Amygdala (tissue), 56 donors: ENCODE measurements at places on chromosomes 6 and 20.
A peak's percentile ranks its signal among the peaks of the same experiment; 100 is the strongest.

- DNase-seq: no peak
Measured at GRCh38 chr20:3759316-3759823, 8.2 kb downstream of the ADISSP start.

DNA sequence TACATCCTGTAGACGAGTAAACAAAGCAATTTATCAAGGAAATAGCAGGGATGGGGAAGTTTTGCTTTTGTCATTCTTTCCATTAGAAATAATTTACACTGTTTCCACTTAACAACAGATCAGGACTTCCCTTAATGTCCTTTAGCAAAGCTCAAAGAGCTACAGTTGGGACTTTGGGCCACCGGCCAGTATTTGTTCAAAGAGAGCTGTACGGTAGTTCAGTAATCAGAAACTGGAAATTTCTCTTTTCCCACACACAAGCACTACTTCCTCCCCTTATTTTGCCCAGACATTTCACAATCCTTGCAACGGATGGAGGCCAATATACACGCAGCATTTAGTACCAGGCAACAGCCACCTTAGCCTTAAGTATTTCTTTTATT lies 12.1 kb upstream of the HINT3 start:
- DNase-seq: no peak

- no peak for DNase-seq
Measured at GRCh38 chr6:134375220-134375580, 57.3 kb upstream of the SGK1 start.

DNA sequence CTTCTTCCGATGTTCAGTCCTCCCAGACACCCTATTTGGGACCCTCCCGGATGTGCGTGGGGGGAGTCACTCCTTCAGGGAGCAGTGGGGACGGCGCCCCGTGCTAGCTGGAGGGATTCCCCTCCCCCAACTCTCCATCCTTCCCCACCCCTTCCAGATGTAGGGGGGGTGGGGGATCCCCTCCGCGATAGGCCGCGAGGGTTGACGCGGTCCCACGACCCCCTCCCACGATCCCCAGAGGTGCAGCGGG lies 548 bp downstream of the GNL1 start:
- DNase-seq: peak; percentile 61

- no peak for DNase-seq
Measured at GRCh38 chr6:119339941-119340456, 9.6 kb downstream of the MAN1A1 start.

- DNase-seq: no peak
Measured at GRCh38 chr6:41503827-41504465, 42.2 kb upstream of the FOXP4 start.

- no peak for DNase-seq
Measured at GRCh38 chr6:37537548-37537947, 37.9 kb upstream of the CCDC167 start.

DNA sequence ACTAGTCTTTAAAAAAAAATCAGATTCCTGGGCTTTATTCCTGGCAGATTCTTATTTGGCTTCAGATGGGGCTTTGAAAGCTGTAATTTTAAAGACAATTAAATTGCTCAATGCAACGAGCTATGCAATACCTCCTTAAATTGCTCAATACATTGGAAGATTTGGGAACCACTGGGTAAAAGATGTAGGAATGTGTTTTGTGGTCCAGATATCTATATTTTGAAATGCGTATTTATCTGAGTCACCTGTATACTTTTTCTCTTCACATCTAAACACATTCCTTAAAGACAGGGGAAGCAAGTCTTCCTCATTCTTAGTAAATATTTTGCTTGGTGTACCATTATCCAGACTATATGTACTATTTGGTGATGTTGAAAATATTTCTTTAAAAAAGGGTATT lies 29.6 kb upstream of the MAP7 start:
- no peak for DNase-seq

GRCh38 chr6:155850408-155850841 lies 394.8 kb upstream of the NOX3 start:
- DNase-seq: no peak

DNA sequence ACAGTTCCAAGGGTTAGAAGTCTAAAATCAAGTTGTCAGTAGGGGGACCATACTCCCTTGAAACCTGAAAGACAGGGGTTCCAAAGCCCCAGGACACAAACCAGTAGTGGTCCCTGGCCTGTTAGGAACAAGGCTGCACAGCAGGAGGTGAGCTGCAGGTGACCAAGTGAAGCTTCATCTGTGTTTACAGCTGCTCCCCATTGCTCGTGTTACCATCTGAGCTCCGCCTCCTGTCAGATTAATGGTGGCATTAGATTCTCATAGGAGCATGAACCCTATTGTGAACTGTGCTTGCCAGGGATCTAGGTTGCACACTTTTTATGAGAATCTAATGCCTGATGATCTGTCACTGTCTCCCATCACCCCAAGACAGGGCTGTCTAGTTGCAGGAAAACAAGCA lies 25.3 kb upstream of the SIM1 start:
- no peak for DNase-seq

DNA sequence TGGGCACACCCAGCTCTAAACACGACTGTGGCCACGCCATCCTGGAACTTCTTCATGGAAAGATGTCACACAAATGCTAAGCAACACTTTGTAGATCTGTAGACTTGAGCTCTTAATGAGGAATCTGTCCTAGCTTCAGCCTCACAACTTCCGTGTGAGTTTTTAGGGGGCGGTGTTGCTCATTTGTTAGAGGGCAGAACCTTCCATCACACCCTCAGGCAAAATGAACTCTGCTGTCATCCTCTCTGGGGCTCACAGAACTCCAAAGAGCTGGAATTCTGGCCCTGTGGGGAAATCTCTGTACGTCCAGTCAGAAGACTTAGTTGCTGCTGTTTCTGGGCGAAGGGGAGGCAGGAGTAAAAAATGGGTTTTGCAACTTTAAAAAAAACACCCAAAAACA lies 49.8 kb downstream of the NRN1 start:
- DNase-seq: no peak

DNA sequence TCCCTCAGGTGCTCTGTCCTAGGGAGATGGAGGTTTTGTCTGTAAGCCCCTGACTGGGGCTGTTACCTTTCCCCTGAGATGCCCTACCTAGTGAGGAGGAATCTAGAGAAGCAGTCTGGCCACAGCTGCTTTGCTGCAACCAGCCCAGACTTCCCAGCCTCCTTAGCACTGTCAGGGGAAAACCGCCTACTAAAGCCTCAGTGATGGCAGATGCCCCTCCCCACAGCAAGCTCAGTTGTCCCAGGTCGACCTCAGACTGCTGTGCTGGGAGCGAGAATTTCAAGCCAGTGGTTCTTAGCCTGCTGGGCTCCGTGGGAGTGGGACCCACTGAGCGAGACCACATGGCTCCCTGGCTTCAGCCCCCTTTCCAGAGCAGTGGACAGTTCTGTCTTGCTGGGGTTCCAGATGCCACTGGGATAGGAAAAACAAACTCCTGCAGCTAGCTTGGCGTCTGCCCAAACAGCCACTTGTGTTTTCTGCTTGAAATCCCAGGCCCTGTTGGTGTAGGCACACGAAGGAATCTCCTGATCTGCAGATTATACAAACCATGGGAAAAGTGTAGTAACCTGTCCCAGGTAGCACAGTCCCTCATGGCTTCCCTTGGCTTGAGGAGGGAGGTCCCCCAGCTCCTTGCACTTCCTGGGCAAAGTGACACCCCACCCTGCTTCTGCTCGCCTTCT lies 146.4 kb upstream of the PROKR2 start:
- DNase-seq: no peak

DNA sequence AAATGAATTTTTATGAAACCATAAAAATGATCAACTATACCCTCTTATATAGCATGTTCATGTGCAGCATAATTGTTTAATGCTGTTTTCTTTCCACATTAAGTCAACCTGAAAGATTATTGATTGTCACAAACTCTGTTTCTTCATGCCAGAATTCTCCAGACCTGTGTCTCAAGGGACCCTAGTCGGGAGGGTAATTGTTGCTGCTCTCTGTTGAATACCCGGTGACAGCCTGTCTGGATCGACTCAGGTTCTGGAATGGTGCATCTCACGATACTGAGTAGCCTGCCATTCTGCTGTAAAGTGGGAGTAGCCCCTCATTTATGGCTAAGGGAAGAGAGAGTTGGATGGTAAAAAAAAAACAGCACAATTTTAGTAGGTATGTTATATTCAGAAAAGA lies 449.9 kb upstream of the SOX4 start:
- no peak for DNase-seq

DNA sequence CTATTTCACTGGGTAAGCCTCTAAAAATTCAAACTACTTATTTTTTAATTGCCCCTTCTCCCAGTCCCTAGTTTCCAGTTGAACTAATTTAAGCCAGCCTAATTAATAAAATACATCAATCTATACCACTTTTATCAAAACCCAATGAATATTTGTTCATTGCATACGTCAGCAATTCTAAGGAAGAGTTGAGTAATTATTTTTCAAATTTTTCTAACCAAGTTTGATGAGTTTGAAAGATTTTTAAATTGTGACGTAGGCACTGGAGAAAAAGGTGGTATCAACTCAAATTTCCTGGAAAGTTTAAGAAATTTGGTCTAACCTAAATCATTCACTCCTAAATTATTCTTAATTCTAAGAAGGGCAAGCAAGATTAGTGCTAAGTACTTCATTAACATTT lies 35.7 kb downstream of the COL21A1 start:
- no peak for DNase-seq

GRCh38 chr6:48099713-48100587 lies 11.0 kb downstream of the PTCHD4 start:
- no peak for DNase-seq

DNA sequence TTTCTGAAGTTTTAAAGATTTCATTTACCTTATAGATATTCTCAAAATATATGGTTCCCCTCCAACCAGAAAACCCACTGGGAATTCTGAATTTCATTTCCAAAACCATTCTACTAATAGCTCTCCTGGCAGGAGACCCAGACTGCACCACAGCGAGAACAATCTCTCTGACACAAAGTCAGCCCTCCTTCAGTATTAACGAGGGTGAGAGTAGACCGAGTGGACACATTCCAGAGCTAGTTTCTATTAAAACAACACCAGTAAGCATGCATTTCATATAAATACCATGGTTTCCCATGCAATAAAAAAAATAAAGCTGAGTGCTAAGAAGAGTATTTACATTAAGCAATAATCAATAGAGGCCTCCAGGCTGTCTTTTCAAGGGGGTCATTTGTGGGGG lies 899.6 kb upstream of the SLC35B3 start:
- no peak for DNase-seq

- DNase-seq: no peak
Measured at GRCh38 chr20:10994991-10995700, 321.3 kb upstream of the JAG1 start.

DNA sequence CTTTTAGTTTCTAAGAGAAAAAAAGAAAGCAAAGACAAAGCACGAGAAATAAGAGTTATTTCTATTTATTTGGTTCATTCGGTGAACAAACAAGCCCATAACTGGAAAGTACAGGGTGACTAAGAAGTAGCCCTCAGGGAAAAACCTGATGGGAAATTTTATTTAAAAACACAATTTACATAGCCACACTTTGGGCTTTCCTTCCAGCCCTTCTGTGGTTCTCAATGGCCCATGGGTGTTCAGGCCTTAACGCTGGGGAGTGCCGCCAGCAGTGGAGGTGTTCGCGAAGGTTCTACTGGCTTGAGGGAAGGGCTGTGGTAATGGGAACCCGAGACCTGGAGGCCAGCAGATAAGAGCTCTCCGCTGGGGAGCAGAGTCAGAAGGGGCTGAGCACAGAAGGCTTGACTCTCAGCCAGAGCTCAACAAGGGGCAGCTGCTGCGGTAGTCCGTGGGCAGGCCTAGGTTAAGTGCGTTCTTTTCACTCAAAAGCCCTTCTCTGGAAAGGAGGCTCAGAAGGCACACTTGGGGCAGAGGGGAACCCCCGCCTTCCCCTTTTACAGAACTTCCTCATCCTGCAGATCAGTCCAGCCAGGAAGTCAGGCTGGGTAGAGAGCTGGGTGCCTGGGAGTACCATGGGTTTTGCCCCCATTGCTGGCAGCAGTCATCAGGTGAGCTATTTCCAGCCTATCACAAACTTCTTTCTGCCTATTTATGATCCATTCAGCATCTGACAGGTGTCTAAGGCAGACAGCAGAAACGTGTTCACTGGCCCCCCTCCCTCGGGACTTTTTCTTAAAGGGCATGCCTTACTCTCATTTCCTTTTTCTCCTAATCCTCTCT lies 8.8 kb upstream of the CD83 start:
- DNase-seq: peak; percentile 52
